ENCODE measurements at places on chromosomes 1 and 21.

- no peaks in the 10 kb centered on the region for H3K4me1 ChIP-seq
- H3K4me3 ChIP-seq: no peak overlapping the region
- H3K36me3 ChIP-seq: no peaks in the 10 kb centered on the region
- no peak overlapping the region for H3K27ac ChIP-seq
- DNase-seq: no peak
Observed at GRCh38 chr1:30446508-30446907, 276.9 kb downstream of the MATN1 start.

DNA sequence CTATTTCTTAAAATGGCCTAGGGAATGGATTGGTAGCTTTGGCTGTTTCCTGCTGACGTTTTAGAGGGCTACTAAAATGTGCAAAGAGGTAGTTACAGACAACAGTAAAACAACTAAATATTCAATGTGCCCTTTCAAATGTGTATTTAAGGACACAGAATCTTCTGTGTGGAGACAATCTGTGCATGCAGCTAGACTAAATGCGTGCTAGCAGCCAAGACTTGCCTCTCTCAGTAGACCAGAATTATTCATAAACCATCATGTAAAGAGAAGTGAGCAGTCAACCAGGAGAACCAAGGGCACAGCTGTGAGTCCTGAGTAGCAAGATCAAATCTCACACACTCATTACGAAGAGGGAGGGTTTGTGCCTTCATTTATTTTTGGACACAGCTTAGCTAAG lies 160.2 kb upstream of the GREM2 start:
- no peaks in the 10 kb centered on the region for H3K36me3 ChIP-seq
- H3K27ac ChIP-seq: no peak overlapping the region

GRCh38 chr1:116902723-116903383 lies 6.9 kb upstream of the PTGFRN start:
- DNase-seq: no peak
- no peaks in the 10 kb centered on the region for H3K4me1 ChIP-seq
- no peak overlapping the region for H3K27ac ChIP-seq
- no peak overlapping the region for H3K4me3 ChIP-seq

- no peaks in the 10 kb centered on the region for H3K27me3 ChIP-seq
- H3K27ac ChIP-seq: peak overlapping the region; percentile 58
- peaks cover 6% of the 10 kb centered on the region for H3K36me3 ChIP-seq
- no peak overlapping the region for H3K4me3 ChIP-seq
- DNase-seq: peak; percentile 79
Observed at GRCh38 chr21:25717491-25718147, 17.1 kb downstream of the ATP5PF start.

GRCh38 chr1:75423136-75423535 lies 187.8 kb downstream of the SLC44A5 start:
- H3K27ac ChIP-seq: no peak overlapping the region
- no peaks in the 10 kb centered on the region for H3K4me1 ChIP-seq
- no peaks in the 10 kb centered on the region for H3K36me3 ChIP-seq

DNA sequence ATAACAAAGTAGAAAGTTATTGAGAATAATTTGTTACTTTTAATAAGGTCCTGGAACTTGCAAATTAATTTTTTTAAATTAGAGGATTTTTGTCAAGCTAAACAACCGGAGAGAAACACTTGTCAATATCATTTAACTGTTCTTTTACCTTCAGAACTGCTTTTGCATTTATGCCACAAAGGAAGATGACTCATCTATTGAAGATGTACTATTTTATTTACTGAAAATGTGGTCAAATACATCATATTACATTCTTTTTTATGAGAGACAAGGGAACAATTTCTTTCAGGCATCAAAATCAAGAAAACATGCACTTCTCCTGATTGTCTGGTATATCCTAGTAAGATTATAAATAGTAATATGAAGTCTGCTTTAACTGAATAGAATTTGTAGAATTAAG lies 558.2 kb upstream of the PRMT6 start:
- no peaks in the 10 kb centered on the region for H3K27me3 ChIP-seq
- H3K4me1 ChIP-seq: no peaks in the 10 kb centered on the region
- H3K27ac ChIP-seq: no peak overlapping the region
- H3K4me3 ChIP-seq: no peak overlapping the region

DNA sequence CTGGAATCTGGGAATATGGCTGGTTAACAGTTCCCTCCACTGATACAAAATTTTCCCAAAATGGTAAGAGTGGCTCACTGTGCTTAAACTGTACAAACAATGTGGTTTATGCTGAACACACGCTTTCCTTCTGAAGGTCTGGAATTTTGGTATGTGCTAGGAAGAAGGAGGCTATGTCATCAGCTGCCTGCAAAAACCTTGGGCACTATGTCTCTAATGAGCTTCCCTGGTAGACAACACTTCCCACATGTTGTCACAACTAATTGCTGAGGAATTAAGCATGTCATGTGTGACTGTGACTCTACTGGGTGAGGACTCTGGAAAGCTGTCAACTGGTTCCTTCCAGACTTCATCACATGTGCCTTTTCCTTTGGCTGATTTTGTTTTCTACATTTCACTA lies 29.2 kb downstream of the IPP start:
- H3K36me3 ChIP-seq: no peaks in the 10 kb centered on the region
- no peak for DNase-seq
- H3K27ac ChIP-seq: no peak overlapping the region
- no peaks in the 10 kb centered on the region for H3K27me3 ChIP-seq
- H3K4me3 ChIP-seq: no peak overlapping the region
- no peaks in the 10 kb centered on the region for H3K4me1 ChIP-seq

- H3K36me3 ChIP-seq: no peaks in the 10 kb centered on the region
- H3K4me1 ChIP-seq: no peaks in the 10 kb centered on the region
- H3K27ac ChIP-seq: no peak overlapping the region
- peaks cover 8% of the 10 kb centered on the region for H3K27me3 ChIP-seq
- no peak for DNase-seq
Observed at GRCh38 chr1:181469829-181470228, 13.5 kb upstream of the CACNA1E start.

DNA sequence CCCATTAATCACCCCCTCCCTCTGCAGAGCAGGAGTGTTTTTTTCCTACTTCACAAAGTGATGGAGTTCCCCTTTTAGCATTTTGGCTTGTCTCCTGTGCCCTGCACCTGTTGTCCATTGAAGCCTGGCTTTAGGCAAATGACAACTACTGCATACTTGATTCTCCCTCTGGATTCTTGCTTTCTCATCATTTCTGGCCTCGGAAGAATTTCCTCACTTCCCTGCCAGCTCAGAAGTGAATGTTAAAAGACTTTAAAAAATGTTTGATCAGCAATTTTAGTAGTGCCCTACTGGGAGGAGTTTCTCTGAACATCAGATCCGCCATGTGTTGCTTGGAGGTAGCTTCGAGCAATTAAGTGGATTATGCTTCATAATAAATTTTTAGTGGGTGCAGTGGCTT lies 28.1 kb downstream of the RCOR3 start:
- H3K27me3 ChIP-seq: no peaks in the 10 kb centered on the region
- no peaks in the 10 kb centered on the region for H3K4me1 ChIP-seq
- H3K36me3 ChIP-seq: peaks cover 59% of the 10 kb centered on the region
- DNase-seq: no peak

- DNase-seq: peak; percentile 38
- H3K27ac ChIP-seq: no peak overlapping the region
- H3K4me3 ChIP-seq: no peak overlapping the region
Observed at GRCh38 chr1:53572065-53572814, 113.0 kb downstream of the DMRTB1 start.

DNA sequence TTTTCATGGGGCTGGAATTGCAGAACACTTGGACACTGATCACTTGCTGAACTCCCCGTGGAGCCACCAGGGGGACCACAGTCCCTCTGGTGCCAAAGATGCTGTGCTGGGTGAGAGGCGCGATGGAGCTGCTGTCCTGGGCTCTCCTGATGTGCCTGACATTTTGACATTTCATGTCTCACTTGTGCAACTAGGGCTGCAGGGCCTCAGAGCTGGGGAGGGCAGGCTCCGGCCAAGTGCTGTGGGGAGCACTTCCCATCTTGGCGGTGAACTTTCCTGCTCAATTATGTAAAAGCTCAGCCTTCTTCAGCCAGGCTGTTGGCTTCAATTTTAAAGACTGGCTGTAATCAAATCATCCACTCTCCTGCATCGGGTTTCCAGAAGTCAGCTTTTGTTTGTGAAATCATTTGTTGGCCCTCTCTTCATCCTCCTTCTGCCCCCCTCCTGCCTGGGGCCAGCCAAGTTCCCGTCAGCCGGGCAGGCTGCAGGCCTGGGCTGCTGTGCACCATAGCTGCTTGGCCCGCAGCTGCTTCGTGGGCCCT lies 36.8 kb downstream of the KCNAB2 start:
- H3K36me3 ChIP-seq: peaks cover 93% of the 10 kb centered on the region
- H3K27ac ChIP-seq: no peak overlapping the region
- no peak for DNase-seq
- no peaks in the 10 kb centered on the region for H3K4me1 ChIP-seq

GRCh38 chr1:72366466-72366865 lies 84.1 kb upstream of the NEGR1 start:
- peaks cover 4% of the 10 kb centered on the region for H3K4me1 ChIP-seq
- H3K27me3 ChIP-seq: no peaks in the 10 kb centered on the region
- no peak overlapping the region for H3K4me3 ChIP-seq
- H3K27ac ChIP-seq: no peak overlapping the region

GRCh38 chr1:221837896-221838295 lies 96.0 kb upstream of the DUSP10 start:
- DNase-seq: peak; percentile 87
- H3K4me1 ChIP-seq: peaks cover 14% of the 10 kb centered on the region
- H3K36me3 ChIP-seq: no peaks in the 10 kb centered on the region
- H3K4me3 ChIP-seq: peak overlapping the region; percentile 70
- no peak overlapping the region for H3K27ac ChIP-seq
- no peaks in the 10 kb centered on the region for H3K27me3 ChIP-seq

GRCh38 chr1:40050863-40051262 lies 10.3 kb downstream of the CAP1 start:
- peaks cover 16% of the 10 kb centered on the region for H3K36me3 ChIP-seq
- no peak overlapping the region for H3K27ac ChIP-seq
- H3K27me3 ChIP-seq: no peaks in the 10 kb centered on the region
- H3K4me1 ChIP-seq: peaks cover 13% of the 10 kb centered on the region

DNA sequence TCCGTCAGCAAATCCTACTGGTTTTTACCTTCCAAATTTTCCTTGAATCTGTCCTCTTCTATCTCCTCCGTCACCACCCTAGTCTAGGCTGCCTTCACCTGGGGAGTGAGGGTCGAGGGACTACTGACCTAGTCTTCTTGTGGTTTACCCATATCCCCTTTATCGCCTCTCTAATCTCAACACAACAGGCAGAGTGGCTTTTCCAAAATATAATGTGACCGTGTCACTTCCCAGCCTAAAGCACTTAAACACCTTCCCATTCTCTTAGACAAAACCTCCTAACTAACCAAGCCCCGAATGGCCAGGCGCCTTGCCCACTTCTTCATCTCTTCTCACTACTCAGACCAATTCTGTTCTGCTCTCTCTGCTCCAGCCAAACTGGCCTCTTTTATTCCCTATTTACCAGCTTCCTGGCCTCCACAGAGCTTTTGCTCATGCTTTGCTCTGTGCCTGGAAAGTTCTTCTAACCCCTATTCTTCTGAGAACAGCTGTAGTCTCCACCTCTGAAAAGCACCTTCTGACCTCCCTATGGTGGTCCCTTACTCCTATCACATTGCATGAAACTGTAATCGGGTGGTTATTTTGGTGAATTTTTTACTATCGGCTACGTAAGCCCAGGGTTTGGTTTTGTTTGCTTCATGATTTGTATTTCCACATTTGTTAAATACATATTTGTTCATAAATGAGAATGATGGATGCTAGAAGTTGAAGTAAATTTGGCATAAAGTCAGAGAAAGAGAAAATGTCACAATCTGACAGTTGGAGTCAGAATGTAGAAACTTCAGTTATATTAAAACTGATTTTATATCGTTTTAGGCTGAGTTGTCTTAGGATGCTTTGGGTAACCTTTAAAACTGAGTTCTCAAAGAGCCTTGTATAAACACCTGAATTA lies 1.2 kb upstream of the NBPF1 start:
- peaks cover 6% of the 10 kb centered on the region for H3K36me3 ChIP-seq
- no peak overlapping the region for H3K27ac ChIP-seq
- DNase-seq: no peak
- no peak overlapping the region for H3K4me3 ChIP-seq

- H3K27ac ChIP-seq: no peak overlapping the region
- H3K36me3 ChIP-seq: no peaks in the 10 kb centered on the region
- H3K4me1 ChIP-seq: no peaks in the 10 kb centered on the region
- H3K4me3 ChIP-seq: no peak overlapping the region
- no peaks in the 10 kb centered on the region for H3K27me3 ChIP-seq
Observed at GRCh38 chr21:16571594-16571993, 841.8 kb downstream of the USP25 start.

GRCh38 chr1:155070721-155071569 lies 7.4 kb downstream of the EFNA4 start:
- H3K27me3 ChIP-seq: no peaks in the 10 kb centered on the region
- H3K4me1 ChIP-seq: peaks cover 32% of the 10 kb centered on the region
- H3K27ac ChIP-seq: peak overlapping the region; percentile 43
- H3K36me3 ChIP-seq: peaks cover 2% of the 10 kb centered on the region
- no peak overlapping the region for H3K4me3 ChIP-seq

- H3K27ac ChIP-seq: peak overlapping the region; percentile 42
- no peaks in the 10 kb centered on the region for H3K36me3 ChIP-seq
- H3K4me1 ChIP-seq: peaks cover 56% of the 10 kb centered on the region
- H3K27me3 ChIP-seq: no peaks in the 10 kb centered on the region
Observed at GRCh38 chr1:198167436-198167934, 10.7 kb downstream of the NEK7 start.

GRCh38 chr1:39183503-39184353 lies 20.8 kb upstream of the MACF1 start:
- no peak overlapping the region for H3K4me3 ChIP-seq
- DNase-seq: peak; percentile 91
- H3K4me1 ChIP-seq: peaks cover 6% of the 10 kb centered on the region

- no peaks in the 10 kb centered on the region for H3K36me3 ChIP-seq
- no peaks in the 10 kb centered on the region for H3K27me3 ChIP-seq
- DNase-seq: no peak
- H3K27ac ChIP-seq: no peak overlapping the region
Observed at GRCh38 chr1:61174060-61174795, 91.9 kb downstream of the NFIA start.

- peak overlapping the region; percentile 57 for H3K4me3 ChIP-seq
- peaks cover 21% of the 10 kb centered on the region for H3K4me1 ChIP-seq
- no peaks in the 10 kb centered on the region for H3K27me3 ChIP-seq
- no peaks in the 10 kb centered on the region for H3K36me3 ChIP-seq
Observed at GRCh38 chr1:241551759-241552638, 19.8 kb downstream of the KMO start.

- no peaks in the 10 kb centered on the region for H3K4me1 ChIP-seq
- H3K27ac ChIP-seq: no peak overlapping the region
- H3K27me3 ChIP-seq: no peaks in the 10 kb centered on the region
- DNase-seq: no peak
Observed at GRCh38 chr21:44405948-44406872, 49.1 kb upstream of the LRRC3 start.

DNA sequence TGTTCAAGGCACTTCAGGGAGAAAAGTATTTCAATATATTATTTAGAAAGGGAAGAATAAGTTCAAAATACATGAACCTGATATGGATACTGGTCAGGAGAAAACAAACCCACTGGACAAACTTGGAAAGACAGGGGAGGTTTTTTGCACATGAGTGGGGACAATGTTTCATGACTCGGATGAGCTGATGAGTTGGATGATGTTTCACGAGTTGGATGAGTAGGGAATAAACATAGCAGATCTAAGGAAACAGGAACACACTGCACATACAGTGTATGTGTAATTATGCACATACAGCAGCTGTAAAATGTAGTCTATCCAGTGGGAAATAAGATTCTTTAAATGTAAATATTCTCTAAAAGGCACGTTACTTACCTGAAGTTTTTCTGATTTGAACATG lies 682.9 kb upstream of the ADAMTS5 start:
- no peak for DNase-seq
- no peaks in the 10 kb centered on the region for H3K27me3 ChIP-seq
- no peaks in the 10 kb centered on the region for H3K36me3 ChIP-seq
- H3K27ac ChIP-seq: no peak overlapping the region
- H3K4me1 ChIP-seq: no peaks in the 10 kb centered on the region
- no peak overlapping the region for H3K4me3 ChIP-seq

Data from common myeloid progenitor, CD34-positive (primary cell).